Gastroesophageal sphincter (tissue), 4 donors: ENCODE measurements at places on chromosomes 7 and 10.
A peak's percentile ranks its signal among the peaks of the same experiment; 100 is the strongest.

- peak; percentile 83 for ATAC-seq
Measured at GRCh38 chr7:131011976-131012375, 278.0 kb upstream of the KLF14 start.

DNA sequence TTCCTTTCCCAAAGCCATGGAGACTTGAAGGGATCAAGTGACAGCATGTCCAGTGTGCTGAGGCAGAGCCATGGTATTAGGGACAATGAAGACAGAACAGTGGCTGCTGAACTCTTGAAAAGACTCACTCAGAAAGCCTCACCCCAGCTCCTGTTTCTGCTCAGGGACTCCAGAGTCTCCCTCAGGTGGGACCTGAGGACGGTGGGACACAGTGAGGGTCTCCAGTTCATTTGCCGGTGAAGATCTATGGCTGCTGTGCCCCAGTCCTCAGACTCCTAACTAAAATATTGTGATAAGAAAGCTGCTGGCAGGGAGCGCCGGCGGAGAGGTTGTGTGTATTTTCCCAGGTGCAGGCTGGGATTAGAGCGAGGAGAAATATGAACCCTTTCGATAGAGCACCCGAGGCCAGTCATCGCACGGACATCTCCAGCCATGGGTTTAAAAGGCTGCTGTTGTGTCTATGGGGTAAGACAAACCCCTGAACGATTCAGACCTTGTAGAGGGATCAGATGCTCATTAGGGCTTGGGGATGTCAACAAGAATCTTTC, 57.2 kb downstream of the C7orf25 start:
- no peak for ATAC-seq

- peak; percentile 93 for ATAC-seq
Measured at GRCh38 chr10:30553626-30554439, 75.7 kb downstream of the LYZL2 start.

DNA sequence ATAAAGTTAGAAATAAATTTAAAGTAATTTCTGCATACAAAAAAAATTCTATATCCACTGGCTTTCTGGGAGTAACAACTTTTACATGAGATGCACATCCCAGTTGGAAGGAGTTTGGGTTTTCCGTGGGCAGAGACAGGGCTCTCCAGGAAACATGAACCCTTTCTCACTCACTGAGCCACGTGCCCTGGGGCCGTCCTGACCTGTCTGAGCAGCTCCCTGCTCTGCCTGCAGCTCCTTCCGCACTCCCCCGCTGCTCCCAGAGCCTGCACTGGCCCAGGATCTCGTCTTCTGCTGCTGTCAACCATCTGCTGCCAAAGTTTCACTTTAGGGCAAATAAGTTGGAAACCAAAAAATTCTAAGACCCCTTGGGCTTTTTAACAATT, 169.1 kb downstream of the DIP2C start:
- ATAC-seq = peak; percentile 50

DNA sequence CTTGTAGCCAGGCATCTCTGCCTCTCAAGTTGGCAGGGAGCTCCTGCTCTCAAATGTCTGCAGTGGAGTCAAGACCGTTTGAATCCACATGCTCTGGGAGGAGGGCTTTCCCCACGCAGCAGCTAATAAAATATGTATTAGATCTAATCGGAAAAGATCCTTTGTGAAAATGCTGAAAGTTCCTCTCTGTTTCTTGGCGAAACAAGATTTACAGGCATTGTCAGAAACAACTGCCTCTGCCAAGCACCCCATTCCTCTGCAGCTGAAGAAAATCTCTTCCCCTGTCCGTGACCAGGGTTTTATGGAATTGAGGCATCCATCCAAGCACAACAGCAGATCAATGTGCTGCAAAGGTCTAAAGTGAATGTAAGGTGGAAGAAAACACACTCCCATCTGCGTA, 165.8 kb downstream of the TCERG1L start:
- no peak for ATAC-seq

- no peak for ATAC-seq
Measured at GRCh38 chr7:117667456-117667855, 187.6 kb downstream of the CFTR start.

DNA sequence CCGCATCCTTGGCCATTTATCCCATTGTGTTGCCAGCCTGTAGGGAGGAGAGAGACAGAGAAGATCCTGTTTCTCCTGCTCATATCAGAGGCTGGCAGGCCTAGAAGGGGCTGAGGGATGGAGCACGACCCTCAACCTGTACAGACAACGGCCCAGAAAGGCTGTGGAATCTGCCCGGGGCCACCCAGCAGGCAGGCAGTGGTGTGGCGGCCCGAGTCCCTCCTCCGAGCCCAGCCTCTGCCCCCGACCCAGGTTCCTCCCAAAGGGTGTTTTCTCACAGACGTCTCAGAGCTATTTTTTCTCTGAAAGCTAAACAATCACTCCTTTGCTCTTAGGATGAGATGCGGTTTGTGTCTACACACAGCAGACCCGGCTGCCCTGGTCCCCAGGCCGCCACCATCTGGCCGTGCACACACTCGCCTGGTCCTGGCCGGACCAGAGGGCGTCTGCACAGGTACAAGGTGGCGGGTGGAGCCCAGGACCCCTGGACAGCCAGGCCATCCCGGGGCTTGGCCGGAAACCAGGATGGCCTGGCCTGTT, 69.3 kb downstream of the FOXL3 start:
- ATAC-seq = no peak

- ATAC-seq = no peak
Measured at GRCh38 chr7:70587739-70588138, 544.2 kb upstream of the GALNT17 start.

GRCh38 chr10:122014652-122015248, 25.8 kb downstream of the TACC2 start:
- no peak for ATAC-seq

DNA sequence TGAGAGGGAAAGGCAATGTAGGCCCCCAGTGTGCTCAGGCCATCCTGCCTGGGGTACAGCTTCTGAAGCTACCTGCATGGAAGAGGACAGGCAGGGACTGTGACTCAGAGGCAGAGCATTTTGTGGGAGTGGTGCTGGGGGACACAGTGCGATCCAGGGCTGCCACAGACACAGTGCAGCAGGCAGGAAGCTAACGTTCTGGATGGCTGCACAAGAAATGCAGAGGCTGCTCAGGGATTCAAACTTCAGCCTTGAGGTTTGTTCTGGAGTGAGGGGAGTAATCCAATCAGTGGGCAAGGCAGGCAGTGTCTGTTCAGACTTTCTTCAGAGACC, 648.0 kb upstream of the IGFBP3 start:
- no peak for ATAC-seq
